GM04504 (cell line): ENCODE measurements at places on chromosomes 13 and 19.

DNA sequence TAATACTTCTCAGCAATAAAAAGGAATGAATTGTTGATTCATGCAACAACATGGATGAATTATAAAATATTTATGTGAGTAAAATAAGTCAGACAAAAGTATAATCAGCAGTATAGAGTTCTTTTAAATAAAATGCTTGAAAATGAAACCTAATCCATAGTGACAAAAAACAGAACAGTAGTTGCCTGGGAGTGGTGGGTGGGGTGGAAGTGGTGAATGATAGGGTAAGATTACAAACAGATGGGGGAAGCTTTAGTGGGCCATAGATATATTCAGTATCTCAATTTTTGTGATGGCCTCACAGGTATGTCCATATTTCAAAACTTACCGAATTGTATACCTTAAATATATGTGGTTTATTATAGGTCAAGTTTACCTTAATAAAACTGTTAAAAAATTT lies 124.9 kb upstream of the UBL3 start:
- DNase-seq, result no peak

GRCh38 chr13:100976993-100977392 lies 302.4 kb upstream of the TMTC4 start:
- no peak for DNase-seq

DNA sequence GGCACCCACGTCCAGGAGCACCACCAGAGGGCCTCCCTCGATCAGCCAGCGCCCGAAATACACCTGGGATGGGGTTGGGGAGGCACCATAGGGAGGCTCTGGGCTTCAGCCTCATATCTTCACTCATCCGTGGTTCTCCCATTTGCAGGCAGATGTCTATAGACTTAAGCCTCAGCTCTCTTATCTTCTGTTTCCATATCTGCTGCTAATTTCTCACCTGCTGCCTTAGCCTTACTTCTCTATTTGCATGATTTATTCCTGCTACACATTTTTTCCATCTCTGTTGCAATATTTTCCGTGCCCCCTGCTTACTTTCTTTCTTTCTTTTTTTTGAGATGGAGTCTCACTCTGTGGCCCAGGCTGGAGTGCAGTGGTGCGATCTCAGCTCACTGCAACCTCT lies 5.8 kb downstream of the GYS1 start:
- no peak for DNase-seq

- DNase-seq, result peak; percentile 14
Measured at GRCh38 chr13:52414963-52415362, 9.0 kb upstream of the THSD1 start.

DNA sequence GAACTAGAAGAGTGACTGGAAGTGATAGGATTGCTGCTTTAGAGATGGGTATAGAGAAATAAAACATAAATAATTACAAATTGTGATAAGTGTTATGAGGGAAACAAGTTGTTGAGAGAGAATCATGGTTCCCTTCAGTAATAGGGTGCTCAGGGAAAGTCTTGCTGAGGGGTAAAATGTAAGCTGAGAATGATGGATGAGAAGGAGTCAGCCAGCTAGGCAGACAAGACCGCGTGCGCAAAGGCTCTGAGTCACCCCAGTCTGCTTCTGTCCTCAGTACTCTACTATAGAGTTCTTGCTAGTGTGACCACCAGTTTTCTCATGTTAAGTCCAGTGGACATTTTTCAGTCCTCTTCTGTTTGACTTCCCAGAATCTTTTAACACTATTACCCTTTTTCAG lies 39.5 kb downstream of the PCCA start:
- DNase-seq, result no peak

DNA sequence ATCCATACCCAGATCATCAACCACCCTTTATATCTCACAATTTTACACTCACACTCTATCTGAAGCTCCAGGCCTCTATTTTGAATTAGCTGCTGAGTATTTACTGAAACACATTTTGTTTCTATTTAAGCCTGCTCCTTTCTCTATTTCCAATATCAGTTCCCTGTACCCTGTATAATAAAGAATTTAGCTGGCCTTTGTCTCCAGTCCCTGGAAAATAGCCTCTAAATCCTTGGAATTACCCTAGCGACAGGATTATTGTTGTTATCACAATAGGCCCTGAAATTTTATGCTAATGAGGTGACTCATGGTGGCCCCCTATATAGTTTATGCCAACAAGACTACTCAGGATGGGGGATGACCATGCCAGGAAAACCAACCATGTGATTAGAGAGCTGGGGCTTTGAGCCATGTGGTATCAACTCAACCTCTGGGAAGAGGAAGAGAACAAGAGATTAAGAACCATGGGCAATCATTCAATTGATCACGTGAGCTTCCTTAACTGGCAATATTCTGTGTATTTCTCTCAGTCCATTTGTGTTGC lies 72.7 kb downstream of the KATNAL1 start:
- DNase-seq, result no peak

- DNase-seq, result no peak
Measured at GRCh38 chr19:46478356-46478986, 7.1 kb upstream of the PNMA8A start.

DNA sequence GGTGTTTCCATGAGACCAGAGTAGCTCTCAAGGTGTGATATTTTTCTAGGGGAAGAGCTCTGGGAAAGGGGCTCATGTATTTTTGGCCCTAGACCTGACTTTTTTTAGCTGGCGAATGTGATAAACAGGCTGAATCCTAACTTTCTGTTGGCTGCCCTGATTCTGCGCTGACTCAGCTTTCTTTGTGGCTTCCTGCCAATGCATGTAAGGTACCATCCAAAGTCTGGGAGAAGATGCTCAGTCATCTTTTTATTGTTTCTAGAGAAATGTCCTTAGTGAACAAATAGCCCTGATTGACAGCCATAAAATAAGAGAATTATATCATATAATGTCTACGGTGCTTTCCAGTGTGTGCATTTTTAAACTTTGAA lies 113.6 kb upstream of the MBNL2 start:
- DNase-seq, result no peak
